Hypothalamus (tissue), 51 donors: ENCODE measurements at places on chromosomes 6 and 20.

DNA sequence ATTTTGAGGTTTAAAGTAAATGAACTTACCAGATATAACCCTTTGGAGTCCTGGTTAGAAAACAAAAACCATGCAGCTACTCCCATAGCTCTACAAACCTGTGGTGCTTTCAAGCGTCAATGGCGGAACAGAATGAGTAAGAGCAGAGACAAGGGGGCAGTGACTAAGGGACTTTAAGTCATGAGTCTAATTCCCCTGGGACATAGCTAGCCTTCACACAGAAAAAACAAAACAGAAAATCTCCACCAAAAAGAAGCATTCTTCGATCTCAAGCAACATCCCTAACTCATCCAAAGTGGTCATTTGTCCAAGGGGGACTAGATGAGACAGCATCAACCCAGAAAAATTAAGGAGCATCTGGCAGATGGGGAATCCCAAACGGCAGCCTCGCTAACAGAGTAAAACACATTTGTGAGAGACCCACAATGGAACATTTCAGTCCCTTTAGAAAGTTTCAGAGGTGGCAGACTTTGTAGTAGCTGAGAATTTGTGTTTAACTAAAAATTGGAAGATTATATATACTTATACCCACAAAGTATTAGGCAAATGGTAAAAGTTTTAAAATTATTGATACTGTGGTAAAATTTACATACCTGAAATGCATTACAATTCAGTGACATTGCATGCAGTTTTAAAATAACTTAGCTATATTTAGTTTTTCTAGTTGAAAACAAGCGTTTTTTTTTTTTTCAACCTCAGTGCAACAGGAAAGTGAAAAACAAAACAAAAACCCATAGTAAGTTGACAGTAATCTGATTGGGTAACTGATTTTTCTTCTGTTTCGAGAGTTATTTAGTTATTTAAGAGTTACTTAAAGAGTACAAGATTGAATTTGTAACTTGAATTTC is 67.5 kb downstream of the KCNQ5 start:
- DNase-seq = no peak

- no peak for DNase-seq
Measured at GRCh38 chr6:122405417-122405816, 6.0 kb downstream of the HSF2 start.

- no peak for DNase-seq
Measured at GRCh38 chr6:114055349-114055748, 84.4 kb upstream of the HDAC2 start.

GRCh38 chr6:83310046-83310445 is 116.9 kb downstream of the RWDD2A start:
- no peak for DNase-seq

DNA sequence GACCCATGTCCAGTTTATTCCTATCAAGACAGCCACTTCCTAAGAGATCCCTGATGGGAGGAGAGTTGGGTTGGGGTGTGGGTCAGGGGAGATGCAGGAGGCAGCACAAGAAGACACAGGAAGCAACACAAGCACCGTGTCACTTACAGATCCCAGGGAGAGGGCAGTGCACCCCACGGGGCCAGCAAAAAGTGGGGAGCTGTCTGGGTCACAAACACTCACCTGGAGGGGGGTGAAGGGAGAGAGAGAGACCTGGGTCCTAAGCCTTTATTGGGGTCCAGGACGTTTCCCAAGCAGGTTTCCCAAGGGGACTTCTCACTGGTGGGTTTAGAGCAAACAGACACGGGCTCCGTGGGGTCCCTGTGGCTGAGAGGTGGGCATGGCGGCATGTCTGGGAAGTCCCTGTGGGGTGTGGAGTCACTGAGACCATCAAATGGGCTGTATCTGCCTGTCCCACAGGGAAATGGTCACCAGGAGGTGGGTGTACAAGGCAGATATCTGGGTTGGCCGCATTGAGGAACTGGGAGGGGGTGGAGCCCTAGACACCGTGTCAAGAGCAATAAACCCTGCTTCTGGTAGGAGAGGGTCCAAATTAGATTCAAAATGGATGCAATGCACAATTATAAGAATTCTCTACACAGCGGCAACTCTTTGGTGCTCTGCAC is 1.6 kb upstream of the CD93 start:
- no peak for DNase-seq

DNA sequence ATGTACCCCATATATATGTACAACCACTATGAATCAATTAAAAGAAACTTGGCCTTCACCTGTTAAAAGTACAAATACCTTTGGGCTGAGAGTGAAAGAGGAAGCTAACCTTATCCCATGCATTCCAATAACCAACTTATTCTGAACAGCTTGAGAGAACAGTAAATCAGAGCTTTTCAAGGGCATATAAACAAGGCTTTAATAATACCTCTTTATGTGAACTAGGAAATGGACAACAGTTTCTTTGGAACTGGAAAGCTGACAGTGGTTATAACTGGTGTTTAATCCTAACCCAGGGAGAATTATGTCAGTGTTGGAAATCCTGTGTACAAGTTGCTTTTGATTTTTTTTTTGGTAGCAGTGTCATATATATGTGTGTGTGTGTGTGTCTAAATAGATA is 170.5 kb downstream of the TFAP2B start:
- no peak for DNase-seq

- DNase-seq = no peak
Measured at GRCh38 chr6:106087548-106088325, 1.6 kb downstream of the PRDM1 start.

GRCh38 chr6:56288347-56288746 is 41.0 kb upstream of the COL21A1 start:
- DNase-seq = no peak

DNA sequence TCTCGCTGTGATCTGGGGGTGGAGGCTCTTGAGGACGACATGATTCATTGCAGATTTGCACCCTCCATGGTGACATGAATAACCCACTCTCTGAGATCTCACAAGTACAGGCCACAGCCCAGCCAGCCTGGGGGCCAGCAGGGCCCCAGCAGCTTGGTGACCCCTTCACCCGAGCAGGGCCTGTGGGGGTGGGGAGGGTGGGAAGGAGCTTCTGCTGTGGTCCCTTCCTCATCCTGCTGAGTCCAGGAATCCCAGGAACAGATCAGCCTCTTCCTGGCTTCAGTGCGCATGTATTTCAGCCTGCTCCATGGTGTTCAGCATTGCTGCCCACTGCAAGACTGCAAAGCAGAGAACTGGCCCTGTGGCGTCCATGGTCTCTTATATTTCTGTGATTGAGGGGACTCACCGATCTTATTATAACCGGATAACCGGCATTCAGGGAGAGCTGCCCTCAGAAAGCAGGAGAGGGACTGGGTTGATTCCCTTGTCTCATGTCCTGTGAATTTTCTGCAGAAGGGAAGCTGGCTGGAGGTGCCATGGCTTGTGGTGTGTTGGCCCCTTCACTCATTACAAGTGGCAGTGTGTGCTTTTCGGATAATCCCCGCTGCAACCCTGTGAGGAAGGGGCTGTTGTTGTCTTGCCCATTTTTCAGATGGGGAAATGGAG is 118.8 kb upstream of the FRMD1 start:
- DNase-seq = no peak
